A549 treated with RU486 at 1 μM for 4 hours (cell line): ENCODE measurements at places on chromosomes 2 and 18. TPM values are rescaled to one million over a fixed set of nuclear protein-coding genes. Genes with fewer than 3 reads are reported as not detected.

Gene BOLL
- total RNA-seq = not detected in 5 replicates

Gene MARCHF4
- 47.3 to 64.6 TPM (median 56.8 TPM) in 5 replicates for total RNA-seq

Gene TRIB2
- 0.13 to 0.81 TPM (median 0.31 TPM) in 5 replicates for total RNA-seq

Gene ARHGEF4
- 5.8 to 8.7 TPM (median 6.7 TPM) in 5 replicates for total RNA-seq

Gene MEIS1
- total RNA-seq = 1.7 to 3.8 TPM (median 2.0 TPM) in 5 replicates

Gene TCF23
- total RNA-seq = not detected in 5 replicates

Gene GPR148
- total RNA-seq = not detected in 5 replicates

Gene ABCG8
- not detected in 5 replicates for total RNA-seq

Gene EDAR
- total RNA-seq = 0.02 TPM in 1 of 5 replicates, not detected in the others

Gene IL36RN
- total RNA-seq = 0.06 to 0.59 TPM (median 0.08 TPM) in 4 of 5 replicates, not detected in the other

Gene SCN7A
- not detected in 5 replicates for total RNA-seq

Gene C2orf72
- 5.6 to 9.3 TPM (median 5.6 TPM) in 5 replicates for total RNA-seq

Gene AGXT
- total RNA-seq = not detected in 5 replicates

Gene EIF4E2
- total RNA-seq = 86.0 to 227 TPM (median 99.0 TPM) in 5 replicates

Gene OXER1
- total RNA-seq = not detected in 5 replicates

Gene CFAP65
- 0.05 to 0.32 TPM (median 0.16 TPM) in 5 replicates for total RNA-seq

Gene DTNA
- total RNA-seq = 0.14 to 0.39 TPM (median 0.17 TPM) in 4 of 5 replicates, not detected in the other

Gene IL1A
- 0.10 to 0.23 TPM (median 0.12 TPM) in 5 replicates for total RNA-seq

Gene ANKRD30BL
- total RNA-seq = not detected in 5 replicates

Gene TDRD15
- not detected in 5 replicates for total RNA-seq

Gene ATIC
- 207 to 234 TPM (median 213 TPM) in 5 replicates for total RNA-seq

Gene SKA1
- 10.4 to 14.0 TPM (median 12.1 TPM) in 5 replicates for total RNA-seq

Gene ADD2
- total RNA-seq = 20.0 to 28.1 TPM (median 23.1 TPM) in 5 replicates

Gene ALPI
- not detected in 5 replicates for total RNA-seq

Gene SAG
- total RNA-seq = not detected in 5 replicates

Gene MOB4
- 7.3 to 38.8 TPM (median 28.8 TPM) in 5 replicates for total RNA-seq

Gene SERPINB4
- total RNA-seq = 0.11 to 0.18 TPM (median 0.15 TPM) in 4 of 5 replicates, not detected in the other

Gene AQP12A
- total RNA-seq = not detected in 5 replicates

Gene MYL1
- total RNA-seq = not detected in 5 replicates

Gene CRYBA2
- 0.54 TPM in 1 of 5 replicates, not detected in the others for total RNA-seq

Gene CD302
- total RNA-seq = 0.89 to 2.5 TPM (median 2.2 TPM) in 5 replicates

Gene SLC8A1
- 0.24 to 0.58 TPM (median 0.50 TPM) in 5 replicates for total RNA-seq

Gene FOXD4L1
- 0.21 to 0.58 TPM (median 0.28 TPM) in 5 replicates for total RNA-seq

Gene ST6GAL2
- 15.6 to 27.7 TPM (median 25.6 TPM) in 5 replicates for total RNA-seq

Gene PCARE
- not detected in 5 replicates for total RNA-seq

Gene GALNT5
- total RNA-seq = 2.1 to 2.8 TPM (median 2.5 TPM) in 5 replicates

Gene FAM237A
- not detected in 5 replicates for total RNA-seq
